Activated CD8-positive, alpha-beta memory T cell treated with anti-CD3 and anti-CD28 coated beads for 1 hour (primary cell): ENCODE measurements at places on chromosomes 11 and 22.

GRCh38 chr22:17411213-17411612, 42.0 kb downstream of the CECR2 start:
- no peak for DNase-seq

DNA sequence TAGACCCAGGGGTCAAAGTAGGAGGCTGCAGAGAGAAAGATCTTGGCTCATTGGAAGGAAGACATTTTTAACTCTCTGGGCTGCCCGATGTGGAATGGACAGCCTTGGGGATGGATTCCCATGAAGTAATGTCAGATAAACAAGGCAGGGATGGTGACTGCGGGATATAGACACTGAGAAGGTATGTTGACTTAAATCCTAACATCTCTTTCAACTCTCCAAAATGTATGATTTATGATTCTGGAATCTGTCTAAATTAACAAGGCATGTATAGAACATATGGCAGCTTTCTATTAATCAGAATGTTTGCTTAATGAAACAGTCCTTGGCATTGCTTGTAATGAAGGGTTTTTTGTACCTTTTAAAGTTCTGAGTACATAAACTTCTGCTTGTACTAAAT, 56.1 kb upstream of the VSTM5 start:
- DNase-seq = no peak

DNA sequence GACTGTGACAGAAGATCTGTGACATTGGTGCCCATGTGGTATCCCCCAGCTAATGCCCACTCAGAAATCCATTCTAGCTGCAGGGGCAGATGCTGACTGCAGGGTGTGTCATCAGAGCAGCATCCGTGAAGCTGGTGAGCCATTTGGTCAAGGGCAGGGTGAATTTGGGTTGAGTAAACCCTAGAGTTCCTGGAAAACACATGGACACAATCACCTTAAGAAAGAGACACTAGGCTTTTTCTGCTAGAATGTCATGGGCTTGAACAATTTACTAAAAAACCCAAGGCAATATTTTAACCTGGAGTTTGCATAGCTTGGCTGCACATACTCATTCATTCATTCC, 100.0 kb downstream of the ADAMTS15 start:
- no peak for DNase-seq

GRCh38 chr22:26556904-26557303, 33.0 kb downstream of the TPST2 start:
- DNase-seq = no peak

GRCh38 chr11:117442869-117443239, 115.2 kb downstream of the CEP164 start:
- no peak for DNase-seq

DNA sequence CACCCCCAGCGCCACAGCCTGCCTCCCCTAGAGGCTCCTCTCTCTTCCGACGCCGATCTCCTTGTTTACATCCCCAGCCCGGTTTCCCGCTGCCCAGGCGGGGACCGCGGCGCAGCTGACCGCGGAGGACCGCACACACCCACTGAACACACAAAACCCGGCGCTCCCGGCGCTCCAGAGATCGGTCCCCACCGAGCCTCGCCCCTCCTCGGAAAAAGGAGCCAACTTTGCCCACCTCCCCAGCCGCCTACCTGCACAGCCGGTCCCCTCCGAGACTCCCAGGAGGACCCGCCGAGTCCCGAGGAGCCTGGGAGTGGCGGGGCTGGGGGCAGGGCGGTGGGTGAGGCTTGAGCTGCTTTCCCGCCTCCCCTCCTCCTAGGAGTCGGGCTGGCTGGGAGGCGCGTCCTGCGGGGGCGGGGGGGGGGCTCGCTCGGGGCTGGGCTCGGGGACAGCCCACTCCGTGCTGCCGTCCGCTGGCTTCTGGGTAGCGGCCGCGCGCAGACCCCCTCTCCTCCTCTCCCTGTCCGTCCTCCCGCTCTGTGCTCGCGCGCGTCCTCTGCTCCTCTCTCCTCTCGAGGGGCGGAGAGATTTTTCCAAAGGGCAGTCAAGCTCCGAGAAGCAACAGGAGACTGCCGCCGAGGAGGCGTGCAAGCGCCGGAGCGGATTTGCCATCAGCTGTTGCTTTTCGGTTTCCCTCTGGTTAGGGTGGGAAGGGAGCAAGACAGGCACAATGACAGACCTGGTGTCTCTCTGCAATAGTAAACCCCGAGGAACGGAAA, at the start of gene FXYD6:
TSS of gene FXYD6 (minus strand) at position 318 of the 779 bp plus-strand sequence. CDS start 33,882 bp downstream, outside the sequence.
- no peak for DNase-seq

GRCh38 chr11:77179048-77179447, 51.0 kb downstream of the MYO7A start:
- no peak for DNase-seq

DNA sequence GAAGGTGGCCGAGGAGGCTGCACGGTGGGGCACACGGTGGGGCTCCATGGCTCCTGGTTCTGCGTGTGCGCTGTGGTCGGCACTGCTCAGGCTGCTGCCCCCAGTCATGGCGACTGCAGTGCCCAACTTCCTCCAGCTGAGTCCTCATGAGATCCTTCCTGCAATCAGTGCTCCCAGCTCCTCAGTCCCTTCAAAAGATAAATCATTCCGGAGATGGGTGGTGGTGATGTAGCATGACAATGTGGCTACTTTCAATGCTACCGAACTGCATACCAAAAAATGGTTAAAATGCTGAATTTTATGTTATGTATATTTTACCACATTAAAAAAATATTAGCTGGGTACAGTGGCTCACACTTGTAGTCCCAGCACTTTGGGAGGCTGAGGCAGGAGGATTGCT, 14.1 kb upstream of the VPREB1 start:
- DNase-seq = no peak

DNA sequence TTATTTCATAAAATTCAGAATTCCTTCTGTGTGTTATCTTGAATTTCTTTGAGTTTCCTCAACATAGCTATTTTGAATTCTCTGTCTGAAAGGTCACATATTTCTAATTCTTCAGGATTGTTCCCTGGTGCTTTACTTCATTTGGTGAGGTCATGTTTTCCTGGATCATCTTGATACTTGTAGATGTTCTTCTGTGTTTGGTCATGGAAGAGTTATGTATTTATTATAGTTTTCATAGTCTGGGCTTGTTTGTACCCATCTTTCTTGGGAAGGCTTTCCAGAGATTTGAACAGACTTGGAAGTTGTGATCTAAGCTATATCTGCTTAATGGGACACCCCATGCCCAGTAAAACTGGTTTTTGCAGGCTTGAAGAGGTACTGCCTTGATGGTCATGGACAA, 149.6 kb downstream of the METTL15 start:
- DNase-seq = no peak

DNA sequence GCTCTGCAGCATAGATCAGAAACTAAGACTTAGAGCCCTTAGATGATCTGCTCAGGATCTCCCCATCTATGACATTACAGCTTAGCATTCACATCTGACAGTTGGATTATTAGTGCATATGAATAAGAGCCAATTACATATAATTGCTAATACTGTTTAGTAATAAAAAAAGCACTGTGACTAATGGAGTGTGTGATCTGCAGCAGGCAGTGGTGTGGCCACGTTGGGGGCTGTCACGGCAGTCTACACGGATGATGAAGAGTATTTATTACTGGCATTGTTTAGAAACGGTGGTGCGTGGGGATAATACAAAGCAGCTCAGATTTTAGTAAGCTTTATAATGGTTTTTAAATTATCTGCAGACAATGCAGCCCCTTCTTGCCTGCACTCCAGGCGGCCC, 93.5 kb upstream of the TIMP3 start:
- DNase-seq = no peak

DNA sequence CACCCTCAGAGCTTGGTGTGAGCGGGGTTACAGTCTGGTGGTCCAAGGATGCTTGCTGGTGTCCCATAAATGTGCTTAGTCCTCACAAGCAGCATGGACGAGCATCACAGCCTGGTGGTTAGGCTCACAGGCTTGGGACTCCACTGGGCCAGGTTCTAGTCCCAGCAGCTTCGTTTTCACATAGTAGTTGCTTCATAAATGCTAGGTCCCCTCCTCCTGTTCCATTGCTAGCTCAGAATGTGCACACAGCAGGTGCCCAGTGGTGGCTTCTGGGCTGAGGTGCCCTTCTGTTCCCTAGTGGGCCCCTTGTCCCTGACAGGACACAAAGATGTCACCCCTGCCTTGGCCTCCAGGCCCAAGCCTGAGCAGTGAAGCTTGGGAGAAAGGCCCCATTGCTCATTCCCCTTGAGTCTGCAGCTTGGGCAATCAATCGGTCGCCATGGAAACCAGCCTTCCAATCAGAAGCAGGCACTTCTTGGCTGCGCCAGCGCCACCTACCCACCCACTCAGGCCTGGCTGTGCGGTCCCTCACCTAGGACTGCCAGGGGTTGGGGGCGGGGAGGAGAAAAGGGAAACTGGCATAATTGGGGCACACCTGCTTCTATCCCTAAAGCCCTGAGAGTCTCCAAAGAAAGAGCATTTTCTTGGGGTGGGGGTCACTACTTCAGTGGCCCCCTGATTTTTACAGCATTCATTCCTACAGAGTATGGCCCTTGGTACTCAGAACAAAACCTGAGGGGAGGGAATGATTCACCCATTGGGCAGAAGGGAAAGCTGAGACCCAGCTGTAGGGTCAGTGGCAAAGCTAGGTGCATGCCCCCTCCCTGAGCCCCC, 48.1 kb downstream of the CYTH4 start:
- DNase-seq = no peak

DNA sequence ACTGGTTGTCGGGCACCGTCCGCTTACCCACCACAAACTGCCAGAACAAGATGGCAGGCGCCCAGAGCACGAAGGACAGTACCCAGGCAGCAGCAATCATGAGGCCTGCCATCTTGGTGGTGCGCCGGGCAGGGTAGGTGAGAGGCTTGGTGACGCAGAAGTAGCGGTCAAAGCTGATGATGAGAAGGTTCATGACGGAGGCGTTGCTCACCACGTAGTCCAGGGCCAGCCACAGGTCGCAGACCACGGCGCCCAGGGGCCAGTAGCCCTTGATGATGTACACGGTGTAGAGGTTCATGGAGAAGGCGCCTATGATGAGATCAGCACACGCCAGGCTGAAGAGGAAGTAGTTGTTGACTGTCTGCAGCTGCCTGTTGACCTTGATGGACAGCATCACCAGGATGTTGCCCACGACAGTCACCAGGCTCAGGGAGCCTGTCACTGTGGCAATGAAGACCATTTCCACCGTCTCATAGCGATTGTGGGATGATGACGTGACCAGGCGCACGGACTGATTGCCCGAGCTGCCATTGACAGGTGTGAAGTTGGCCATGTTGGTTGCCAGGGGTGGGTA, 4.6 kb downstream of the MDK start:
- no peak for DNase-seq

- no peak for DNase-seq
Observed at GRCh38 chr11:108697872-108698473, 33.1 kb downstream of the DDX10 start.

DNA sequence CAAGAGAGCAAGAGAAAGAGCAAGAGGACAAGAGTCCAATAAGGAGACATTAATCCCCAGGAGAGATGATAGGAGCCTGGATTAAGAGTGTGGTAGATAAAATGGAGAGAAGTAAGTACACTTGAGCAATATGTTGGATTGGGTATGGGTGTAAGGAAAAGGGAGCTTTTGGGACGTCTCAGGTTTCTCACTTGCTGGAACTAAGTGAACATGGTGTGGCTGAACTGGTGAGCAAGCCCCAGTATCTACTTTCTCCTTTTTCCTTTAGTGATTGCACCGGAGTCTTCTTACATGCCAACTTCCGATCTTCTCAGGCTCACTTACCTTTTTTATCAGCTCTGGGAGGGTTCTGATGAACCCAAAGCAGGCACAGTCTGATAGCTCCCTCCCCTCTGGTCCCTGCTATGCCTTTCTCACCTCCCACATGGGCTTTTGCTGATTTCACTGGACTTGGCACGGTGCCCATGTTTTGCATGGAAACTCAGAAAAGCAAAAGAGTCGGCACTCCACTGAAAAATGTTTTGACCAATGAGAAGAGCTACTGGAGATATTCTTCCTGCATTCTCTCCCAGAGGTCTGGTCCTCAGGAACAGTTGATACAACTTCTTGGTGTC, 14.5 kb upstream of the APLNR start:
- no peak for DNase-seq

- DNase-seq = no peak
Observed at GRCh38 chr11:13952221-13952620, 10.3 kb upstream of the SPON1 start.

- no peak for DNase-seq
Observed at GRCh38 chr11:40129266-40129665, 1330.2 kb downstream of the LRRC4C start.

DNA sequence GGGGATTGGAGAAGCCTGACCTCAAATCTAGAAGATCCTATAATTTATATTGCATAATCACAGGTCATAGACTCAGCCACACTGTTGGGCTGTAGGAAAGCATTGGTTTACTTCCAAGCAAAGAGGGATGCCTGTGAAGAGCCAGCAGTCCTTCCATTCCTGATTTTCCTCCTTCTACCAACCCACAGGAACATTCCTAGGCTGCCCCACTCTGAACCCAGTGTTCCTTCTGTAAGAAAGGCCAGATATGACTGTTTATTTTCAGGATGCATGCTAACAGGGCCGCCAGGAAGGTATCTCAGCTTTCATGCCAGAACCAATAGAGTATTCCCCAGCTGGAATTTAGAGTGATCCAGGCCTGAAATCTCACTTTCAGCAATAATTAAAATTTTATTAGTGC, 197.1 kb downstream of the ETS1 start:
- no peak for DNase-seq

GRCh38 chr11:112318184-112318591, 57.5 kb upstream of the PLET1 start:
- DNase-seq = no peak

- DNase-seq = no peak
Observed at GRCh38 chr11:78244080-78244479, 55.4 kb downstream of the USP35 start.

DNA sequence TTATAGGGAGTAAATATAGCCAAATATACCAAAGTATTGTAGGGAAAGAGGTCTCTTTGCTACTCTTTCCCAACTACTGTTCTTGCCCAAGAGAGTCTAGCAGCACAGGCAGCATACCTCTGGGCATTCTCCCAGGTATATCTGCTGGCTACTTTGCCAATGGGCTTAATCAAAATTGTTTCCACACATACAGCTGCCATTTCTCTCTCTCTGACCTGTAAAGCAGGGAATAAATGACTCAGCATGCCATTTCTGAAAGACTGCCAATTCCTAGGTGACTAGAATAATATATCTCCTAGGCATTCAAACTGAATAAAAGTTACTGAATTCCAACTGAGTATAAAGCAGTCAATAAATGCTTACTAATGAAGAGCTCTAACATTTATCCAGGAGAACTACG, 44.6 kb downstream of the RDX start:
- no peak for DNase-seq

GRCh38 chr11:59601788-59602187, 13.8 kb downstream of the OSBP start:
- DNase-seq = no peak

DNA sequence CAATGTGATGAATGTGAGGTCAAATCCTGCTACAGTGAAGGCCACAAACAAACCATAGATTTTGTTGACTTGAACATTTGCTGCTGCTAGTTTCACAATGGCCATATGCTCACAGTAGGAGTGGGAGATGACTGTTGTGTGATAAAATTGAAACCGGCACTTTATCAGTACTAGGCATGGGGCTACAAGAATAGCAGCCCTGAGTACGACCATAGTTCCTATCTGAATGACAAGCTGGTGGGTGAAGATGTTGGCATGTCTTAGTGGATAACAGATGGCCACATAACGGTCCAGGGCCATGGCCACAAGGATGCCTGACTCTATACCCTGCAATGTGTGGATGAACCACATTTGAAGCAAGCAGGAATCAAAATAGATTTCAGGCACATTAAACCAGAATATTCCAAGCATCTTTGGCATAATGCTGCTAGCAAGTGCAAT, 2.8 kb downstream of the OR52A1 start:
- DNase-seq = no peak

- no peak for DNase-seq
Observed at GRCh38 chr11:8788616-8789015, 106.0 kb downstream of the RPL27A start.
